Tongue (tissue), 3 donors: ENCODE measurements at places on chromosomes 2 and 18. TPM values are rescaled to one million over a fixed set of nuclear protein-coding genes. Genes with fewer than 3 reads are reported as not detected.

- DNase-seq = peak; percentile 34
Observed at GRCh38 chr2:28539118-28539541, 43.3 kb downstream of the PLB1 start.

DNA sequence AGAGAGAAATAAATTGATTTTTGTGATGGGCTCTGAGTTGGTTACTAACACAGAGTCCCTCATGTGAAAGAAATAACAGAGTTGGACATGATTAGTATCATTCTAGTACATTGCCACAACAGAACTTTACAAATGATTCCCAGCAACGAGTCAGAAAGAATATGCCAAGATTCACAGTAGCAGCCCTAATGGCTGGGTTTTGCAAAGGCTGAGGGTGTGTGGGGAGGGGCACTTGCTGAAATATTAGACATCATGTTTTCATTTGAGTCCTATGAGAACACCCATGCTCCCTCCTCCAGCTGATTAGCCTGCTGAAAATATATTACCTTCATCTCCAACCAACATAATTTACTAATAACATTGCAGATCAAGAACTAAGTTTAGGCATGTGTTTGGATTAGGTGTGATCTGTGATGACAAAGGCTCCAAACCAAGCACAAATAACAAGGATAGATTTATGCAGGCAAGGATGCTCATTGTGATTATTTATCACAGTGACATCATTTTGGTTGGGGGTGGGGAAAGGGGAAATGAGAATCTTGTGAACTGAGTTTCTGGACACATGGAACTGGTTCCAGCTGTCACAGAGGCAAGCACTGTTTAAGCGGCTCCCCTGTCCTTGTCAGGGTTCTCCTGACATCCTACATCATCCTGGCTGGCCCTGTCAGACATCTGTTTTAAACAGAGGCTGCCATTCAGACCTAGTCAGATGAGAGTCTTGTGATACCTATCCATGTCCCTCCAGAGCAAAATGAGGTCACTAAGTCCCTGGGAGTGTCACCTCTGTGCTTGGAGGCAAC, 205.8 kb upstream of the NCKAP5 start:
- peak; percentile 61 for DNase-seq

CDH20 gene
- total RNA-seq = 1.1 TPM

GNLY gene
- not detected for total RNA-seq

- no peak for DNase-seq
Observed at GRCh38 chr2:196962325-196962724, 35.8 kb upstream of the PGAP1 start.

GRCh38 chr18:55509631-55510324, 78.2 kb downstream of the TCF4 start:
- DNase-seq = no peak

FAM237A gene
- total RNA-seq = not detected

- no peak for DNase-seq
Observed at GRCh38 chr2:143177096-143177786, 48.0 kb downstream of the ARHGAP15 start.

DNA sequence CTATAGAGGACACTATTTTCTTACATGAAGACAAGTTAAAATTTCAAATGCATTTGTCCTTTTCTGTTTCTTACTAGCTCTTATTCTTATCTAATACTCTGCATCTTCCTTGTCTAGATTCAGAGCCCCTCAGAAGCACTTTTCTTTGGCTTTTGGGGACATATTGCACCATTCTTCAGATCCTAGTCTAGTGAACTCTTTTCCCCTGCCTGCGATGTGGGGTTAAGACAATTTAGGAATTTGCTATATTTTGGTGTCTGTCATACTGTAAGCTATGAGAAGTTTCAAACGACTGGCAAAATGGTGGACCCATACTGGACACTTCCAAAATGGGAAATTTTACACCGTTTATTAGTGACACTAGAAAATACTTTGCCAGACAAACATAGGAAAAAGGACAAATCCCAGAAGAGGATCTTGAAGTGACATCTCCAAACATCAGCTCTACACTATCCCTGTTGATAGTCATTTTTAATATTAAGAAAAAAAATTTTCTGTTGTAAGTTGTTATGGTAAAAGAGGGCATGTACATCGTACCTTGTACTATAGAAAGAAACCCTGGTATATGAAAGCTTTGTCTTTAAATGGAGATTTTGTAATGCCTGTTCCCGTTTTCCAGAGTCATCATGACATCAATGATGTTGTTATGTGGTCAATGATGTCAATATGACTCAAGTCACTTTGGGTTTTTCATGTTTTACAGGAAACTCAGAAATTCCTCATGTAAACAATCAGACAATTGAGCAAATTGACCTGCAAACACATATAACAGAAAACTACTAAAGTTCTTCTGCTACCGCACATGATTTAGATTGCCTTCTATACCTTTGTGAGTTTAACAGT, 4.4 kb upstream of the KYNU start:
- DNase-seq = no peak

ZNF514 gene
- total RNA-seq = 31.4 TPM

VPS54 gene
- total RNA-seq = 36.0 TPM

DNA sequence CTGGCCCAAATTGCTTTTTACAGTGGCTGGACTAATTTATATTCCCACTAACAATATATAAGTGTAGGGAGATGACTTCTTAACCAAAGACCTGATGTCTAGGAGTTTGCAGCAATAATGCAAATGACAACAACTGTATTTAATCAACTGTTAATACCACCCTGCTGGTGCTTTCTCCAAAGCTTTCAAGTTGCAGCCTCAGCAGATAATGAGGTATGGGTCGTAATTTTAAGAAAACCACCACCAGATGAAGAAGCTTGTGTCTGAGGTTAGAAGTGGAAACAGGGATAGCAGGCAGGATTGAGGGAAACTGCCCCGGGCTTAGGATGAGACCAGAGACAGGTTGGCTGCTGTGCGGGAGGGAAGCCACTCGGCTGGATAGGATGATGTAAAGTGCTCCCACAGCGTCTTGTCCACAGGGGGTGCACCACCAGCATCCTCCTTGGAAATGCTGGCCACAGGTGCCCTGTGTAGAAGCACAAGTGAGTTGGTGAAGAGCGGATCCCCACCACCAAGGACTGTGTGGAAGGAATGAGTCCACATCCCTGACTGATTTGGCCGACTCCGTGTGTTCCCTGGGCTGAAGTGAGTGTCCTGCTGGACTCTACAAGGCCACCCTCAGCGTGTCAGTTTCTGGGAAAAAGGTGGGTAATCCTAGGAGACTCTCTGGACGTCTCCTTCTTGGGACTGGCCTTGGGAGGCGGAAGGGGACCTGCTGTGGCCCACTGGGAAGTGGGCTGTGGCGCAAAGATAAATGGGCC, 76.1 kb upstream of the SMAD2 start:
- no peak for DNase-seq

LRRC30 gene
- total RNA-seq = 2.7 TPM

DNA sequence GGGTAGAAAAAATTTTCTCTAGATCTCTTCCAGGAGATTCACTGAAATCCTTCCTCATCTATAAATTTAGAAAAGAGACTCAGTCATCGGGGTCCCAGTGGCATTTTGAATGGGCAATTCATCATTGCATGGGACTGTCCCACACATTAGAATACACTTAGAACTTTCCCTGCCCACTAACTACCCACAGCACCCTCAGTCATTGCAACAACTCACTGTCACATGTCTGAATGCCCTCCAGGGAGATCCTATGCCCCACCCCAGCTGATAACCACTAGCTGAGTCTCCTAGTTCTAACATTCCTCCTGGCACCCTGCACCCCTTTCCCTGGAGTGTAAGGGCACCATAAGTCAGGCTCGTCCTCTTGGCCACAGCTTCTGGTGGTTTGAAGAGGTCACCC, 89.6 kb downstream of the INSIG2 start:
- DNase-seq = no peak

UGT1A6 gene
- 9.6 TPM for total RNA-seq
